ENCODE measurements at places on chromosomes 4 and X.

- no peak for DNase-seq
Observed at GRCh38 chr4:41213625-41214135, 662 bp downstream of the APBB2 start.

DNA sequence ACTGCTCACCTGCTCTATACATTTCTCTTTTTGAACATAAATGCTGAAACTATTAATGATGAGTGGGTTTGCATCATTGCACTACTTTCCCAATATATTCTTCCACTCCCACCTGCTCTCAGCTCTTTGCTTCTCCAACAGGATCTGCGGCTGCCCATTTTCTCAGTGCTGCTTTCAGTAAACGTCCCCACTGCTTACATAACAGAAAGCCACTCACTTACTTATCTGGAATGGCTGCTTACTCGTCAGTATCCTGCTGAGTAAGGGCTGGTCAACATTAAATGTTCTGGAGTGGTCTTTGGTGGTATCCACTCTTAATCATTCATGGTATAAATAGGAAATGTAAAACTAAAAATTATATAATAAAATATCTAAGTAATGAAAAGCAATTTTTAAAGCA, 112.8 kb upstream of the HPF1 start:
- DNase-seq = no peak

- no peak for DNase-seq
Observed at GRCh38 chr4:146142768-146143167, 32.8 kb upstream of the LSM6 start.

- DNase-seq = no peak
Observed at GRCh38 chr4:155974996-155975395, 21.3 kb upstream of the CTSO start.

DNA sequence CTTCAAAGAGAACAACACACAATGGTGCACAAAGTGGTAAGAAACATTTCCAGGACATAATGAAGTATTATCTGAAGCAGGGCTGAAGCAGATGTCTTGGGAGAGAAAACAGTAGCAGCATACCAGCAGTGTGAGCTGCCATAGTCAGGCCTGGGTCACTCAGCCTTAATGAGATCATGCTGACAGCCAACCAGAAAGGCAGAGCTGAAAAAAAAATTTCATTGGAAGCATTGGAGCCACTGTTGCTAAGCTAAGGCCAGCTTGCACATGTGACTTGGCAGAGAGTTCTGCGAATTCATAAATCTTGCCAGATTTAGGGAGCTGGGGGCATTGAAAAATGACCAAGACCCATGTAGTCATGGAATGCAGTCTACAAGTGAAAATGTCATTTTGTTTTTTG, 444.0 kb upstream of the PITX2 start:
- DNase-seq = no peak

- DNase-seq = no peak
Observed at GRCh38 chr4:3404546-3404945, 37.2 kb upstream of the HGFAC start.

DNA sequence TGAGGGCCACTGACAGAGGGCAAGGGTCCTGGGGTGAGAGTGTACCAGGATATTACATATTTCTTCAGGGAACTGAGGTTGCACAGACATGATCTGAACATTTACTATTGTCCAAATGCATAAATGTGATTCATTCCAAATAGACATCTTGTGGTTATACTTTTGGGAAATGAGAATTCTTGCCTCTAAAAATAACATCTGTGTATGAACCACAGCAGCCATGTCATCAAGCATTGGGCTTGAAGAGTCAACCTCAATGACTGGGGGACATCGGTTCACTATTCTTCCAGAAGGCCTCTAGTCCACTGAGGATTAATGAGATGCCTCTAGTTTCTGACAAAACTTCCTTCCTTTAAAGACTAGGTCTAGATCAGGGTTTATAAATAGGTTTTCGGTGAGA, 193.1 kb upstream of the GPC4 start:
- no peak for DNase-seq

- DNase-seq = no peak
Observed at GRCh38 chr4:143961075-143961474, 55.7 kb upstream of the GYPE start.

Data from SK-MEL-5 (cell line).